ENCODE measurements at places on chromosomes 3 and 15.

DNA sequence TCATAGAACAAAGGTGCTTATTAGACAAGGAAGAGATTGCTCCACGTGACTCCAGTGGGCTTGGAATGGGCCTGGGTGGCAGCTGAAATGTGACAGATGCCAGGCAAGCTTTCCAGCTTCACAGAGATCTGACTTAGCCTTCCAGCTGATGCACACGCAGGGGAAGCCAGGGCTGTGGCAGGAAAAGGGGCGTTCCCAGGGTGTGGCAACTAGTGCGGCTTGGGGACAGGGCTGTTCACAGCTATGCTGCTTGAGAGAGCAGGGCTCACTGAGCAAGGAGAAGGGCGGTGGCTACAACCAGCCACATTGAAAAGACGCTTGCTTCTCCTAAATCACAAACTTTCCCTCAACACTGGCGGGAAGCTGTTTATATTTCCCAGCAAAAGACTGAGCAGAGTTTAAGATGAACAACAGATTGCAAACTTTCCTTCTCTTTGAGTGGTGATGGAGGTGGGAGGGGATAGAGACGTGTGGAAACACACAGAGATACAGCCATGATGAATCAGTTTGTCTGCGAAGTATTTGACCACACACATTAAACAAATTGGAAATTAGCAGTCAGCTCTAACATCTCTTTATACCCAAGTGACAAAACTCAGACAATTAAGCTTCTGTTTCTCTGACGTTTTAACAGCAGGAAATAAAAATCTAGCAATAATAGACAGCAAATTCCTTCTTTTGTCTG lies 127.5 kb downstream of the BDH1 start:
- no peak for DNase-seq

- DNase-seq = no peak
Measured at GRCh38 chr3:175270198-175270837, 411.2 kb downstream of the NAALADL2 start.

GRCh38 chr3:7489417-7489816 lies 628.5 kb downstream of the GRM7 start:
- no peak for DNase-seq

GRCh38 chr15:82132096-82132495 lies 86.3 kb upstream of the MEX3B start:
- DNase-seq = no peak

- no peak for DNase-seq
Measured at GRCh38 chr3:180694321-180694720, 15.0 kb upstream of the CCDC39 start.

DNA sequence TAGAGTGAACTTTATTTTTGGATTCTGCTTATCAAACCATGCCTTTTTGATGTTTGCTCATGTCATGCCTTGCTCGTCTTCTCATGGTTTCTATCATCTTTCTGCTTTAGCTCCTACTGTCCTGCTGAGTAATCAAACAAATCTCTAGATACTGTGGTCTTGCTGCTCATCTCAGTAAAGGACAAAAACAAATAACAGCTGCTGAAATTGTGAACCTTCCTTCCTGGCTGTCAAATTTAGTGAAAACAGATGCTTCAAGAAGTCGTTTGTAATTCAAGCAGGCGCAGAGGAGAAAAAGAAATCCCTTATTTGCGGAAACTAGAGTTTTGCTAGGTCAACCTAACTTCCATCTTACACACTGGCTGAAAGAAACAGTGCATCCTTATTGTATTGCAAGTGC lies 616.1 kb upstream of the ALCAM start:
- no peak for DNase-seq

DNA sequence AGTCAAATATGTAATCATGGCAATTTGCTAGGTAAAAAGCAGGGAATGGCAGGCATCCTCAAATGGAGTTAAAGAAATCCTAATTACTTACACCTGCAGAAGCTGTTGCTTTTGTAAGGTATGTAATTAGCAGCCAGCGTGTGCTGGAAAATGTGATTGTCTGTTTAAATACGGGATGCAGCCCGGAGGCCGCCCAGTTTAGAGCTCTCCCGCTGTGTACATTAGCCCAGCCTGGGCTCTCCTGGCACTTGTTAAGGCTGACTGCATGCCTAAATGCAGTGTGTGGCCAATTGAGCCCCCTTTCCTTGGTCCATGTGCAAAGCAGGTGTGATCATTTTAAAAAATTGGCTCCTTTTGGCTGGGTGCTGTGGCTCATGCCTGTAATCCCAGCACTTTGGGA lies 9.0 kb downstream of the DPH3 start:
- DNase-seq = no peak

- no peak for DNase-seq
Measured at GRCh38 chr3:127620637-127621375, 8.2 kb upstream of the PODXL2 start.

- DNase-seq = no peak
Measured at GRCh38 chr3:38205472-38205805, 40.1 kb downstream of the OXSR1 start.

DNA sequence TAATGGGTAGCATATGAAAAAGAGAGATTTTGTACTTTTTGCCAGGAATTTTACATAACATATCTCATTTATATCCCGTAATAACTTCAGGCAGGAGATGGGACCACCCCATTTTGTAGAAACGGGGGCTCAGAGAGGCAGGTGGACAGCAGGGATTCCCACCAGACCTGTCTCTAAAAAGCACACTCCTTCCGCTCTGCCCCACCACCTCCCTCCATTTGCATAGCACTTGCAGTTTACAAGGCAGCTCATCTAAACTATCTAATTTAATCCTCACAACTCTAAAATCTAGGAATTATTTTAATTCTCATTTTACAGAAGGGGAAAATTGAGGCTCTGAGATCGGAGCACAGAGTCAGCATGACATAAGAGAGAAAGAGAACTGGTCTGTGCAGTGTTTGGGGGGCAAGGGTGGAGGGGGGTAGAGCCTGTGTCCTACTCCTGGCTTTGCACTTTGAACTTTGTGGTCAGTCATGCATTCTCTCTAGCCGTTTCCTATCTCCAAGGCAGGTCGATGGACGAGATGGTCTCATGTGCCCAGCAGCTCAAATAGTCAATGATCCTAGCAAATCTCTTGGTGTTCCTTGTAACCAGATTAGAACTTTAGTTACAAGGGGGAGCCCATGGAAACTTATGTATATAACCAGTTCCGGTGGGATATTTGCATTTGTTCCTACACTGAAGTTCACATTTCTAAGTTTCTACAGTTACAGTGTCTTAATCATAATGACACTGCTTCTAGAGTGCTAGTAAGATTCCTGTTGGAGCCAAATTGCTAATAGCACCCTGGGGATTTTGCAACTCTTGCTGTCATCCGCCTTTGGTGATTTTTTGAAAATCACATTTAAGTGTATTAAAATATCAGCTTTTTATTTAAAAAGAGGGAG lies 18.6 kb downstream of the CRYGS start:
- no peak for DNase-seq

- DNase-seq = no peak
Measured at GRCh38 chr3:124441766-124442165, 288.5 kb upstream of the UMPS start.

GRCh38 chr3:149188494-149188893 lies 33.1 kb downstream of the CP start:
- DNase-seq = no peak
